ENCODE measurements at places on chromosomes 16 and 17.

DNA sequence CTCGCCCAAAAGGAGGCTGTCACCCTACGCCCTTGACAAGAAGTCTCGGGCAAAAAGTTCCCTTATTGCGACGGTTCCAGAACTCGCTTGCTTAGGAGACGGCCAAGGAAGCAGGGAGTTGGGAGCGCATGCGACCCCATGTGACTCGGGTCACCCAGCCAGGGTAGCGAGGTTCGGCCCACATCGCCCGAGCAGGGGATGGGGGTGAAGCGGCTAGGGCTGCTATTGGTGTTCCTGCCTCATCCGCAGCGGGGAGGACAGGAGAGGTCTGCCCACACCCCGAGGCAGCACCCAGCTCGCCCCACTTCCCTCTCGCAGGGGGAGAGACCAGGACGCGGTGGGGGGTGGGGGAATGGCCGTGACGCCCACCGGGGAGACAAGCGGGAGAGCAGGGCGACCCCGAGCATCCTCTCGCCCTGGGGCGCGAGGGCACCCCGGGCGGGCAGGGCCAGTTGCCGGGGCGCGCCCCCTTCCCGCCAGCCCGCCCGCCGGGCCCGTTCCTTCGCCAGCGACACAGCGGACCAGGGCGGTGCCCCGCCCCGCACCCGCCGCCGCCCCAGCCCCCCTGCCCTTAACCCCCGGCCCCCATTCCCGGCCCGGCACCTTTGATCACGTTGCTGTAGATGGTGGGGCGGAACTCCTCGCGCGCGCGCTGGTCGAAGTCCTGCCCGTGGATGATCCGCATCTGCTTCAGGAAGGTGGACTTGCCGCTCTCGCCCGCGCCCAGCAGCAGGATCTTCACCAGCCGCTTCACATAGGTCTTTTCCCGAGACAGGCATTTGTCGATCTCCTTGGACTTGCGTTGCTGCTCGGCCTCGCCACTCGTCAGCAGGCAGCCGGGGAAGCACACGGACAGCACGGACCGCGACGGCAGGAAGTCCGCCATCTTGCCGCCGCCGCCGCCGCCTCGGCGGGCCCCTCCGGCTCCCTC, 567 bp downstream of the GNA13 start:
- DNase-seq: peak; percentile 57

- DNase-seq: peak; percentile 92
Observed at GRCh38 chr17:2192367-2193057, 111.1 kb downstream of the SMG6 start.

- DNase-seq: peak; percentile 47
Observed at GRCh38 chr16:77169650-77170236, 21.2 kb upstream of the MON1B start.

DNA sequence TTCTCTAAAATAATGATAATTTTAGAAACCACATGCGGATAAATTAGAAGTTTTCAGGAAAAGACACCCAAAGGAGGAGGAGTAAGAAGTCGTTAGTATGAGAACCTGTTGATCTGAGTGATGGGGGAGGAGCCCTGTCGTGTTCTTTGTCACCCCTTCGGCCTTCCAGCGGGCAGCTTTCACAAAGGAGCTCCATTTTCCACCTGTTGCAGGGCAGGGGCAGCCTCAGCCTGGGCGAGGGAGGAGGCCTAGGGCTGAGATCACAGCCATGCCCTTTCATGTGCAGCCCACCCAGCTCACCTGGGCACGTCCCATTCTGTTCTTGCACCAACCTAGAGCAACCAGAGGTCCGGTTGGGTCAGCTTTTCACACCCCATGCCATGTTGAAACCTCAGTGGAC, 5.3 kb downstream of the DUSP14 start:
- no peak for DNase-seq

- DNase-seq: no peak
Observed at GRCh38 chr16:48271728-48272127, 24.4 kb upstream of the ABCC11 start.

DNA sequence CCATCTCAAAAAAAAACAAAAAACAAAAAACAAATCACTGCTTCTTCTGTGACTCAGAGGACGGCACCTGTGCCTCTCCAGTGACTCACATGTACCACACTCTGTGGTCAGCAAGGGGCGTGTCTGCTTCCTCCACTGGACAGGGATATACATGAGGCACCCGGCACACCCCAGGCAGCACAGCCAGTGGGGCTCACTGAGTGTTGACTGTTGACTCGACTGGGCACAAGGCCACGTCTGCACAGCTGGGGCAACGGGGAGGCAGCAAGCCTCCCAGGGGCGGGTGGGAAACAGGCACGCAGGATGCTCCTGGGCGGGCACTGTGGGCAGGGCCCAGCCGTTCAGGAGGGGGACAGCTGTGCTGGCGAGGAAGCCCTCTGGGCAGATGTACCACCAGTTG, 64.1 kb downstream of the TIMM22 start:
- DNase-seq: no peak

Measured in DND-41 (cell line).